Glutamatergic neuron (in vitro differentiated cells): ENCODE measurements at places on chromosomes 7 and 10.
A peak's percentile ranks its signal among the peaks of the same experiment; 100 is the strongest.

- H3K4me3 ChIP-seq = peak overlapping the region; percentile 71
- peaks cover 11% of the 10 kb centered on the region for H3K27me3 ChIP-seq
- DNase-seq = no peak
- H3K4me1 ChIP-seq = peaks cover 31% of the 10 kb centered on the region
- H3K27ac ChIP-seq = no peak overlapping the region
Measured at GRCh38 chr7:6273380-6273837, 985 bp upstream of the CYTH3 start.

- H3K27ac ChIP-seq = no peak overlapping the region
- H3K36me3 ChIP-seq = no peaks in the 10 kb centered on the region
- peaks cover 4% of the 10 kb centered on the region for H3K27me3 ChIP-seq
- no peaks in the 10 kb centered on the region for H3K4me1 ChIP-seq
- H3K4me3 ChIP-seq = no peak overlapping the region
- DNase-seq = peak; percentile 71
Measured at GRCh38 chr7:47088329-47089067, 493.4 kb downstream of the TNS3 start.

GRCh38 chr10:103284170-103284569 is 7.2 kb downstream of the INA start:
- peaks cover 13% of the 10 kb centered on the region for H3K27me3 ChIP-seq
- peaks cover 27% of the 10 kb centered on the region for H3K4me1 ChIP-seq

DNA sequence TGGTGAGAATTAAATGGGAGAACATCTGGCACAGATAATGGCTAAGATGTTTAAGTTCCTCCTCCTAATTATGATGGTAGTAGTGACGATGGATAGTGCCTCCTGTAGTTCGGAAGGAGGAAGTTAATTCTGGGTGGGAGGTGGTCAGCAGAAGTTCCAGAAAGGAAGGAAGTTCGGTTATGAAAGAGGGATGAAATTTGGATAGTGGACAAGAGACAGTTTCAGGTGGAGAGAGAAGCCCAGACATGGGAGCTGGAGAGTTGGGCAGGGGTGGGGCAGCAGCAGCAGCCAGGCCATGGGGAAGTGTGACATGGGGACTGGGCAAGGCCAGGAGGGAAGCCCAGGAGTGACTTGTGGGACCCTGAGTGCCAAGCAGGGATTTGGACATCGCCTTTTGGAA is 99.5 kb downstream of the CCNY start:
- H3K27ac ChIP-seq = no peak overlapping the region
- no peak for DNase-seq
- peaks cover 36% of the 10 kb centered on the region for H3K4me1 ChIP-seq

DNA sequence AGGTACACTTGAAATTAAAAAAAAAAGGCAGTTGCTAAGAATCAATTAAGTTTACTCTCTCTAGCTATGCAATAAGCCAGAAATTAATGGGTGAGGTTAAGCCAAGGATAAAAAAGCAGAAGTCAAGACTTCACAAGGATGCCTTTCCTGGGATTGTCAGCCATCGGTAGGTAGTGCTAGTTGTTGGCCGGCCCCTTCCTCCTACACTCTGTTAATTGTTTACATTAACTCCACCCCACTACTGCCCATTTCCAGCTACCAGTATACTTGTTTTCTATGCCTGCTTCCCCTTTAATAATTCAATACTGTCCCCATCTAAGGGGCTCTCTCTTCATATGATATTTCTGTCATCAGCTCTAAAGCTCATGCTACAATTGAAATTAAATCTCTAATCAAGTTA is 461.0 kb downstream of the IPMK start:
- H3K27me3 ChIP-seq = no peaks in the 10 kb centered on the region
- H3K4me1 ChIP-seq = no peaks in the 10 kb centered on the region
- H3K36me3 ChIP-seq = no peaks in the 10 kb centered on the region
- no peak for DNase-seq
- no peak overlapping the region for H3K27ac ChIP-seq

DNA sequence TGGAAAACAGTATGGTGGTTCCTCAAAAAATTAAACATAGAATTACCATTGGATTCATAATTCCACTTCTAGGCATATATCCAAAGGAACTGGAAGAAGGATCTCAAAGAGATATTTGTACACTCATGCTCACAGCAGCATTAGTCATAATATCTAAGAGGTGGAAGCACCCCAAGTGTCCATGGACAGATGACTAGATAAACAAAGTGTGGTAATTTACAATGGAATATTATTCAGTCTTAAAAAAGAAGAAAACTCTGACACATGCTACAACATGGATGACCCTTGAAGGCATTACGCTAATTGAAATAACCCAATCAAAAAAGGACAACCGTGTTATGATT is 594.2 kb downstream of the KCNMA1 start:
- DNase-seq = no peak
- H3K4me3 ChIP-seq = no peak overlapping the region
- no peak overlapping the region for H3K27ac ChIP-seq
- peaks cover 2% of the 10 kb centered on the region for H3K27me3 ChIP-seq
